ENCODE measurements at places on chromosomes 7 and 10.
A peak's percentile ranks its signal among the peaks of the same experiment; 100 is the strongest.

GRCh38 chr7:74069086-74069541 is 14.5 kb upstream of the LIMK1 start:
- no peak for DNase-seq

GRCh38 chr7:112495810-112496462 is 15.1 kb downstream of the LSMEM1 start:
- DNase-seq: peak; percentile 59

DNA sequence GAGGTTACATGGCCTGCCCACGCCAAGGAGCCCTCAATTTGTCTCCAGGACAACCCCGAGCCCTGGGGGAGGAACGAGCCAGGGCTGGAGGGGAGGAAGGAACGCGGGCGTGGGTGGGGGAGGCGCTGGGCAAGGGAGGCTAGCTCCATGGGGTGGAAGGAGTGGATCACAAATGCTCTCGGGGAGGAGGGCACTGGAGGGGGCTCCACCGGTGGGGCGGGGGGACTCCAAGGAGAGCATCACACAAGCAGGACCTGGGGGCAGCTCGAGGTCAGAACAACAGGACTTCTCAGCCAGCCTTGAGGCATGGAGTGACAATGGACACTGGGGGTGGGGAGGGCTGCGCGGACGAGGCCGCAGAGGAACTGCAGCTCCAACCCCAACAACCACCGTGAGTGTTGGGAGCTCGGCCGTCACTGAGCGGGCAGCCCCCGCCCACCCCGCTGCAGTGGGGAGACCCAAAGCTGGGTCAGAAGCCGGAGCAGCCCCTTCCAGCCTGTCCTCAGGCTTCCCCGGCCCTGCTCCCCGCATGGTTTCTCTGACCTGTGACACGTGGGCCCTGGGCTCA is 41.1 kb downstream of the STK32C start:
- DNase-seq: no peak

- DNase-seq: peak; percentile 67
These were observed 108.1 kb upstream of the AGR3 start for GRCh38 chr7:16989811-16990413.

GRCh38 chr7:47283497-47284131 is 298.3 kb downstream of the TNS3 start:
- no peak for DNase-seq

- no peak for DNase-seq
These were observed 109.4 kb downstream of the PRKAG2 start for GRCh38 chr7:151767557-151767956.

- no peak for DNase-seq
These were observed 301.6 kb upstream of the SEMA3D start for GRCh38 chr7:85488406-85488805.

GRCh38 chr7:157841773-157842370 is 505.1 kb downstream of the DNAJB6 start:
- no peak for DNase-seq

DNA sequence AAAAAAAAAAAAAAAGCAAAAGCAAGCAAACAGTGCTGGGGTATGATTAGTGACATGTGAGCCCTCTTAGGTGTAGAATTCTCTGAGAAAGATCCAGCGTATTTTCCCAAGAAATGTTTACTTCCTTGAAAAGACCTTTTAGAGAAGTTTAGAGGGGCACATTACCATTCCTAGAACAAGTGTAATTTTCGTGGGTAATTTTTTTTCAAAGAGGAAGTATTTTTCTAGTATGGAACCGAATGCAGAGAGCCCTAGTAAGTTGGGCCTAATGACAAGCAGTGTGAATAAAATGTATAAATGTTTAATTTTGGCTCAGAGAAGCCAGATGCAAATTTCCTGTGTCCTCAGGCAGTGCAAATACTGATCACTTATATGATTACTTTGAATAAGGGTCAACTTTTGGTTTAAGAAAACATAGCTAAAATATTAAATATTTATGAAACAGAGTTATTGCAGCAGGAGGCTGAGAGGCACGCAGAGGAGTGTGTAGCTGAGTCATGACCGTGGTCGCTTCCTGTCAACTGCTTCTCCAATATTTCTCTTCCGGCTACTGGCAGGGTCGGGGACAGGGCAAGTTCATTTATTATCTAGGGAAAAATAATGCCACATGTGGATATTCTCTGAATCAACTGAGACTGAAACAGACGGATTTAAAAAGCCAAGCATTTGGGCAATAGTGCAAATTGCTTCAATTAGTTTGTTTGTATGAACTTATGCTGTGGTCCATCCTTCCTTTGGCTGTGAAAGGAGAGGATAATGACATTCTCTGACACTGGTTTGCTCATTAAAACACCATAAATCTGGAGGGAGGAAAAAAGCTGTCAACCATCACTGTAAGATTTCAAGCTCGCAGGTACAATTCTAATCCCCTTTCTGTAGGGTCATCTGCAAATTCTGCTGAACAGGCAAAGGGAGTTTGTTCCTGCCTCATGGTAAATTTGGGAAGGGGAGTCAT is 495.2 kb downstream of the GLRX3 start:
- DNase-seq: no peak

DNA sequence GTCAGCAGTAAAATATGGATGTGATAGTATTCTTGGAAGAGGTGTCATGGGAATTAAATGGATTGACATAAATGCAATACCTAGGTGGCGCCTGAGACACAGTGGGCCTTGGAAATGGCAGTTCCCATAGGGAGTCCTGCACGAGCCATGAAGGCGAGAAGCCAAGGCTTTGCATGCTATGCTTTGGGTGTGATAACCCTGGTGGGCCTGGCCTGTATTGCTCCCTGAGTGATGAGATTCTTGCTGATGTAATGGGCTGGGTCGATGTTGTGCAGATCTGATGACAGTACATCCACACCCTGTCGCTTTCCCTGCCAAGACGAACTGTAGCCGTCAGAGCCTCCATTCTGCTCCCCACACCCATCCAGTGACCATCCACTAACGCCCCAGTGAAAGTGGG is 46.4 kb downstream of the CREB5 start:
- peak; percentile 36 for DNase-seq

DNA sequence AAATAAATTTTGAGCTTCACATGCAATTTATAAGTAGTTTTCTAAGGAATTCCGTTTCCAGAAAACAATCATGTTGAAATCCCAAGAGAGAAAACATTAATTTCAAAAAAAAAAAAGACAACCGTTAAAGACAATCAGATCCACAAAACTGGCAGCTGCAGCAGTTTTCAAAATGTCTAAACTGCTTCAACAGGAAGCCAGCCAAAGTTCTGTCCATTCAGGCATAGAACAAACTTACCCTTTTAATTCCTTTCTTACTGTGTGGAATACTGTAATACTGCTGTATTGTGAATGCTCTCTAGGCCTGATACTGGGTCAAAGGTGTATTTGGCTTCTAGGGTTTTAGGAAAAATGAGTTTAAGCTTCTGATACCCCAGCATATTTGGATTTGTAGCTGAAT is 31.6 kb downstream of the HOXA1 start:
- DNase-seq: peak; percentile 10

GRCh38 chr7:55366461-55367070 is 1.4 kb downstream of the LANCL2 start:
- no peak for DNase-seq

DNA sequence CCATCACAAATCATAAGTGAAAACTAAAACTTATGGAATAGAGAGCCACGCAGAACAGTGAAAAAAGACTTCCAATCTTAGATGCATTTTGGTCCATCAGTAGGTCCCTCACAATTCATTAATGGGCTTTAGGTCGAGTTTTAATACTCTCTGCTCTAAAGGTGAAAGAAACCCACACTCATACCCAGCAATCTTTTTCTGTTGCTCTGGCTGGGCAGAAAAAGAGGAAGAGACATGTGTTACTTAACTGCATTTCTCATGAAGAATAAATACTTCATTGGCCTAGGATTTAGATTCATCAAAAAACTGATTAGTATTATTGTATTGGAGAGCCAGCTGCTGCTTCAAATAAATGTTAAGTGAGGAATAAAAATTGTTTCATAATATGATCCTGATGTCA is 645.7 kb downstream of the PHTF2 start:
- DNase-seq: no peak

DNA sequence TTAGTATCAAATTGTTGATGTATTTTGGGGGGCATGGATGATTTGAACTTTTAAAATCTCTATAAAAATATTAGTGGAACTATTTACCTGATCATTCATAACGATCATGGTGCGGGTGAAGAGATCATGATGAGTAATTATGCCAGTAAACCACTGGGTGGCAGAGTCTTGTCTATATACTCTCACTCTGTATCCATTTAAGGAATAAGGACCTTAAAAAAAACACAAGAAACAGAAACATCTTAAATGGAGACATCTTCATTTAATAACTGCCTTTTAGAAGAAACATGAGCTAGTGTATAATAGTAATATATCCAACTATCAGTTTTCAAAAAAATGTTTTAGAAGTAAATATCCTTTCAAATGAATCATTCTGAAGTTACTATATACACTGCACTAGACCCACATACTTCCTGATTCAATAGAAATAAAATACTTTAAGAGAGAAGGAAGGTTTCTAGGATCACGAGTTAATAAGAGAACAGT is 84.0 kb downstream of the NRBF2 start:
- peak; percentile 66 for DNase-seq

GRCh38 chr7:90611115-90611514 is 15.0 kb downstream of the CDK14 start:
- no peak for DNase-seq

Data from fibroblast of skin of right biceps (primary cell).